ENCODE measurements at places on chromosomes 3 and 15.
A peak's percentile ranks its signal among the peaks of the same experiment; 100 is the strongest.

DNA sequence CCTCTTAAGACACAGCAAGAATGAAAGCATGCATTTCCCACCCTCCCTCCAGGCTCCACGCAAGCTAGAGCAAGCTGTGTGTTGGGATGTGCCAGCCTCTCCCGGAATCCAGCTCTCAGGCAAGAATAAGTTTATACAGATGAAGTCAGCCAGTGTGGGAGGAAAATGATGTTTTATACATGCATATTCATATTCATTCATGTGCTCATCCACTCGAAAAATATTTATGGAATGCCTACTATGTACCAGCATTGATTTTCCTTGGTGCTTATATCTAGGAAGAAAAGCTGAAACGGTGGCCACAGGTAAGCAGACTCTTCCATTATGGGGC, 62.7 kb downstream of the KLHL6 start:
- no peak for DNase-seq

GRCh38 chr3:9404680-9405079, 7.3 kb downstream of the SETD5 start:
- DNase-seq: no peak

DNA sequence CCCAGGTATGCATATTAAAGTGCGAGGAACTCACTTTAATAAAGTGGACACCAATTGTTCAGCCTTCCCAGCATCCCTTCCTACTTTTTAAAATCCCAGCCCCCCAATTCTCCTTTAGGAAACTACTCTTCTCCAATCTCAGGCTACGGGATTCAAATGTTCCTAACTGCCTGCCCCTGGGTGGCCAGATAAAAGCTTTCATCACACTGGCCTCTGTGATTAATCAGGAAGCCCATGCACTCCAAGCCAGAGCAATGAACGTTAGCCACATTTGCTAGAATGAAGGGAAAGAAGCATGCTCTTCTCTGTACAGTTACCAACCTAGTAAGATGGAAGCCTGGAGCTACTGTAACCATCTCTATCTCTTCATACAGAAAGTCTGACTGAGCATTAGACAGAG, 250.3 kb upstream of the UBE2E2 start:
- DNase-seq: no peak

- no peak for DNase-seq
These were observed 57.0 kb downstream of the IQSEC1 start for GRCh38 chr3:13016083-13016720.

- DNase-seq: no peak
These were observed 55.7 kb downstream of the CORO2B start for GRCh38 chr15:68634531-68634930.

- DNase-seq: peak; percentile 49
These were observed 47.6 kb downstream of the TXNRD3 start for GRCh38 chr3:126607214-126607908.

DNA sequence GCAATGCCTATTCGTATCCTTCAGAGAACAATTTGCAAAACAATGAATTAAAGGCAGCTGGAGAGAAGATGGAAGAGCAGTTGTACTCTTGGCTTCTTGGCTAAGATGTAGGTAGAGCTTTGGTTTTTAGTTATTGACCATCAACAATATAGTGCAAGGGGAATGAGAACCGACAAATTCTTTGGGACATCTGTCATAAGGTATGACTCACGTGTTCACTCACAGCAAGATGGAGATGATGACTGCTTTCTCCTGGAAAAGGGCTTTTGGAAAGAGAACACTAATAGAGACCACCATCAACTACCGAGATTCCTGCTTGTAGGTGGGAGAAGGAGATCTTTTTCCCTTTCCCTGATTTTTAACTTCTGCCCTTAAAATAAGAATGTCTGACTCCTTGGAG, 234.9 kb downstream of the NTRK3 start:
- DNase-seq: no peak

- DNase-seq: no peak
These were observed 48.6 kb upstream of the AKAP13 start for GRCh38 chr15:85331655-85332285.

DNA sequence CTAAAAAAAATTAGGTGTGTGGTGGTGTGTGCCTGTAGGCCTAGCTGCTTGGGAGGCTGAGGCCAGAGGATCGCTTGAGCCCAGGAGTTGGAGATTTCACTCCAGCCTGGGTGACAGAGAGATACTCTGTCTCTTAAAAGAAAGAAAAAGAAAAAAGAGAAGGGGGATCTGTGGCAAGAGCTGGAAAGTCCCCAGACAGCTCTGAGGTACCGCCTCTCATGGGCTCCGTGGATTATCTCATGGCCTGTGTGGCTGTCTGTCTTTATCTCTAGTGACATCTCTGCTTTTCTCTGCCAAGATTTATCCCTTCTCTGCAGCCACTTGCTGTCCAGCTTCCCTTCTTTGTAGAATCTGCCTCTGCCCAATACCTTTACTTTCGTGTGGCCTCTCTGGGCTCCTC, 5.7 kb downstream of the EXOSC7 start:
- no peak for DNase-seq

DNA sequence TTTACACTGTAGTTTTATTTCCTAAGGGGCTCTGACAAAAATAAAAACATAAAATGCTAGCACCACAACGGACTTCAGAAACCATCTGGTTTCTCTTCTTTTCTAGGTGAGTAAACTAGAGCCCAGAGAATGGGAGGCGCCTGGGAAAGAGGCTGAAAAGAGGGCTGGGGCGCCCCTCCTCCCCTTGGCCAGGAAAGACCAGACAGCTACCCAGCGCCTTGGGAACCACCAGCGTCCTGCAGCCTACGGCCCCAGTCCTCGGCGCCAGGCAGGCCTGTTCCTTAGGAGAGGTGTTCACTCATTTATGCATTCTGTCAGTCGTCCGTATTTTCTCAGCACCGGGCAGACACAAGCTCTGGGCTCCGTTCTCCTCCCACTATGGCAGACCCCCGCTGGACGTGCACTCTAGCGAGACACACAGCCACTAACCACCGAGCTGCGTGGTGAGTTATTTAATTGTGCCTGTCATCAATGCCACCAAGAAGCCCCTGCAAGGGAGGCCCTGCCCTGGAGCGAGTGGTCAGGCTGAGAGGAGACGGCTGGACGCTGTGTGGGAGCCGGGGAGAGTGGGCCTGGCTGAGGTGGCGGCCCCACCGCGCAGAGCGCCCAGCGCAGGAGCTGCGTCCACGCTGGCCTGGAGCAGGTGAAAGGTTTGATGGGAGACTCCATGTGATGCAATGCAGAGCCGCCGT, 294.4 kb downstream of the OCA2 start:
- no peak for DNase-seq

DNA sequence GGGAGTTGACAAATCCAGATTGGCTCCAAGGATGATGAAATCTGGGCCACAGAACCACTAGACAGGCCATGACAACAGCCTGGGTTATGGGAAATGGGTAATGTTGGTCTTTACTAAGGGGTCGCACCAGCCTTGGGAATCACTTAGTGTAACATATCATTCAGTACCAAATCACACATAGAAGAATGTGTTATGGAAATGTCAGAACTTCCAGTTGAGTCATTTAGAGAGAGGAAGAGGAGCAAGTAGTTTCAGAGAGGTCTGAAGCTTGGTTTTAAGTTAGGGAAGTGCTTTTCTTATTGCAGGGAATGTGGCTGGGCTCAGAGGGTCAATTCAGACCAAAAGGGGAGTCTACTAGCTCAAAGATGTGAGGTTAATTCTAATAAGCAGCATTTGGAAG, 241.6 kb upstream of the ZPLD1 start:
- no peak for DNase-seq

DNA sequence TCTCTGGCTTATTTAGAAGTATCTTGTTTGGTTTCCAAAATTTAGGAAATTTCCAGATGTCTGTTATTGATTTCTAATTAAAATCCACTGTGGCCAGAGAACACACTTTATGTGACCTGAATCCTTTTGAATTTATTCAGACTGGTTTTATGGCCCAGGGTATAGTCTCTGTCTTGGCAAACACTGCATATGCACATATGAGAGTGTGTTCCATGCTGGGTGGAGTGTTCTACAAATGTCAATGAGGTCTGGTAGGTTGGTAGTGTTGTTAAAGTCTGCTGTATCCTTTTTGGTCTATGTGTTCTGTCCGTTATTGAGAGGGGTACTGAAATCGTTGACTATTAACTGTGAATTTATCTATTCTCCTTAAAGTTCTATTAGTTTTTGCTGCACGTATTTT, 30.2 kb downstream of the PGPEP1L start:
- no peak for DNase-seq

DNA sequence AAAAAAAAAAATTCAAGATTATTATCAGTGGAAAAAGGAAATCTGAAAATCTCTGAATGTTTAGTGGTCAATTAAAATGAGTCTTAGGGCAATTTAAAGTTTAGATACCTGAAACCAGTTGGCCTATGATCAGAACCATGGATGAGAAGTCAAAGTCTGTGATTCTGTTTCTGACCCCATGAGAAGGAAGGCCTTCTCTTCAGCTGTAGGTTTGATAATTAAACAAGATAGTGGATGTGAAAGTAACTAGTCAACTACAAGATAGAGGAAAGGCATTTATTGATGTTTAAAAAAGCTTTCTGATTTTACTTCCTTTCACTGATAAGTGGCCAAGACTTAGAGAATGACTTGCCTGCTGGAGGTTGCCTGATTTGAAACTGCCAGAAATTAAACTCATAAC, 8.7 kb downstream of the PLS1 start:
- no peak for DNase-seq

GRCh38 chr3:54042259-54042823, 80.0 kb upstream of the CACNA2D3 start:
- no peak for DNase-seq

GRCh38 chr15:85330901-85331588, 49.4 kb upstream of the AKAP13 start:
- peak; percentile 98 for DNase-seq

- no peak for DNase-seq
These were observed 208.1 kb downstream of the OPA1 start for GRCh38 chr3:193801097-193801496.

GRCh38 chr3:24867783-24868182, 373.1 kb upstream of the THRB start:
- DNase-seq: no peak

DNA sequence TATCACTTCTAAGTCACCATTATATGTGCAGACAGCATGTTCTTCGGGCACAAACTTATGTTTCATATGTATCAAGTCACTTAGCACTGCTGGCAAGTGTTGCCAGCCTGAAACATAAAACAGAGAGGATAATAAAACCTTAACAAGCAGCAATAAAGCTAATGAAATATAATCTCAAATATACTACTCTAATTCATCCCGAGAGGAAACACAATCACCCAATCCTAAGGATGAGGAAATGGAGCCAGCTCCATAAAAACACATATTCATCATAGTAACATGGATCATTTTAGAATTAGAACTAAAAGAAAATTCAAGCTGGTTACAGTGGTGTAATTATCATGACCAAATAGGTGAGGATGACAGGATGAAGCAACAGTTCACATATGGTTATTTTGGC, 1072.7 kb downstream of the EPHA3 start:
- no peak for DNase-seq

DNA sequence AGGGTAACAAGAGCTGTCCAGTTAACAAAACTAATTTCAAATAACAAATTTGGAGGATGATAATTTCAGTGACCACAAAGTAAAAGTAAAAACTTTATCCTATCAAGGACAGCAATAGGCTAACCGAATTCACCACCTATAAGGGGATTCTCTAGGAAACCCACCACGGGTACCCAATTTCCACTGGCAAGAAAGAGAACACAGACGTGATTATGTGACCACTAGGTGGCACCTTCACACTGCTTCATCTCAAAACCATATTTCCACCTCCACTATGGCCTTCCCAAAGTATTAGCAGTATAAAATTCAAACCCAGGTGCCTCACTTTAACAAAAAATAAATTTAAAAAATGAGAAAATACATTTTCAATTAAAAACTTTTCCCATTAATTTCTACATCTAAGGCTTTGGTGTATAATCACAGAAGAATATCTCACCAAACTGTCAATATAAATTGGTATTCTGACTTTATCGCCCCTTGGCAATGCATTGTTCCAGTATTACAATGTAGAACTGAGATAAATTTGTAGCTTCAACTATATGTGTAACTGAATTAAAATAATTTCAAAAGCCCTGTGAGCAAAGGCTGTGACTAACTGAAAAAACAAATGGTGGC, 96.5 kb downstream of the FSIP1 start:
- DNase-seq: peak; percentile 70

DNA sequence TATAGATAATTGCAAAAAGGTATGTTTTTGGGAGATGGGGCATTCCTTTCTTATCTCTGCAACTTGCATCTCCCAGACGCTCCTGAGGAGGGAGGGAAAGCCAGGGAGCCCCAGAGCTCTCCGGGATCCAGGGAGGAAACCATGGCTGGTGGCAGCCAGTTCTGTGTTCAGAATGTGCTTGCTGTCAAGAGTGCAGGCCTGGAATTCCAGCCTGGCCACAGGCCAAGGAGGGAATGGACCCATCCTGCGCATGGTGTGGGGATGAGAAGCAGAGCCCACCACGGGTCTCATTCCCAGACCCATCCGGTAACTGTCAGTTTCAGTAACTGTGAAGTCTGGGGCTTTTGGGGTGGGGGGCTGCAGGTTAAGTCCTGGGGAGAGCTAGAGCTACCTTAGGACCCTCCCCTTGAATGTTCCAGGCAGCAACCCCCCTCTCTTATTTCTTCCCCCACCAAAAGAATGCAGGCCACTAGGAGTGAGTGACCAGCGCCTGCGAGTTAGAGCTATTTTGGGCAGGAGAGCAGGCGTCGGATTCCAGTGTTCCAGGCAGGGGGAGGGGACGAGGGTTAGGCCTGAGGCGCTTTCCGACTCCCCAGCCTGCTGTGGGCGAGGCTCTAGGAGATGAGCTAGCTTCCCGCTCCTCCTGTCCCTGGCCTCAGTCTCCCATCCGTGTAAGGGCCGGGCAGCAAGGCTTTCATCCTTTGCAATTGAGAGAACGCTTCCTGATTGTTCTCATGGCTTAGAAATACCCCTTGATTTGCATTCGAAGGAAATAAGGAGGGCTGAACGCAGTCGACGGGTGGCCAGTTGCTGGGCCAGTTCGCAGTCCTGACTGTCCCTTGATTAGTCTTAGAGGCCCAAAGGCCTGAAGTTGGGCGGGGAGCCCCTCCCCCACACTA, 781 bp upstream of the DAG1 start:
- DNase-seq: peak; percentile 74

DNA sequence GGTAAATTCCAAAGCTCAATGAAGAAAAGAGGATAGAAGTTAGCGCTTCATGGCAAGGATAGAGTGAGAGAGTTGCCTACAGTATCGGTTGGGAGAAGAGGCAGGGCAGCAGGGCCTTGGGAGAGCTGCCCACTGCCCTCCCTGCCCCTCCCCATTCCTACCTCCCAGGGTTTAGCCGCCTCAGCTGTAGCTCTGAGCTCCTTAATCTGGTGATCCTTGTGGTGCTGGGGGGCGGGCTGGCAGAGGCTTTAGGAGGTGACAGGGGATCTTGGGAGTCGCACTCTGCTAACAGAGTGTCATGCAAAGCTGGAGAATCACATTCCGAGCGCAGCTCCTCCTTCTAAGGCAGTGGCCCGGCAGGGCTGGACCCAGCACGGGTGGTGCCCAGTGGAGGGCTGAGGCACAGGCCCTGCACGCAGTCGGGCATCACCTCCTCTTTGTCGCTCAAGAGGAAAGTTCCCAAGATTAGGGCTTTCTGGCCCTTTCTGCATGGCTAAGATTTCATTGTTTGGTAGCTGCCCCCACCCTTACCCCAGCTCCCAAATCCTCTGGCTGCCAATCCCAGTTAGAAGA, 57.1 kb upstream of the POLG start:
- DNase-seq: no peak

- DNase-seq: no peak
These were observed 42.1 kb downstream of the NR2F2 start for GRCh38 chr15:96372554-96372953.

Data from fibroblast of villous mesenchyme (primary cell).